H4 (cell line): ENCODE measurements at places on chromosomes 6 and 20. TPM values are rescaled to one million over a fixed set of nuclear protein-coding genes. Genes with fewer than 3 reads are reported as not detected.

FERMT1 gene
- total RNA-seq, result 0.56 and 1.6 TPM in 2 replicates

EYA2 gene
- total RNA-seq, result 0.14 and 0.60 TPM in 2 replicates

CCN6 gene
- total RNA-seq, result not detected in 2 replicates

NRN1 gene
- total RNA-seq, result 34.1 and 37.3 TPM in 2 replicates

TMEM242 gene
- 5.3 and 9.4 TPM in 2 replicates for total RNA-seq

NOX3 gene
- not detected in 2 replicates for total RNA-seq

AAR2 gene
- 19.6 and 27.7 TPM in 2 replicates for total RNA-seq
